Heart left ventricle (tissue), 16 donors: ENCODE measurements at places on chromosomes 3 and 15.

GRCh38 chr3:125431912-125432790 is 57.0 kb upstream of the ZNF148 start:
- DNase-seq = no peak
- no peaks in the 10 kb centered on the region for H3K36me3 ChIP-seq
- H3K4me3 ChIP-seq = no peak overlapping the region
- H3K27ac ChIP-seq = no peak overlapping the region
- H3K27me3 ChIP-seq = no peaks in the 10 kb centered on the region

DNA sequence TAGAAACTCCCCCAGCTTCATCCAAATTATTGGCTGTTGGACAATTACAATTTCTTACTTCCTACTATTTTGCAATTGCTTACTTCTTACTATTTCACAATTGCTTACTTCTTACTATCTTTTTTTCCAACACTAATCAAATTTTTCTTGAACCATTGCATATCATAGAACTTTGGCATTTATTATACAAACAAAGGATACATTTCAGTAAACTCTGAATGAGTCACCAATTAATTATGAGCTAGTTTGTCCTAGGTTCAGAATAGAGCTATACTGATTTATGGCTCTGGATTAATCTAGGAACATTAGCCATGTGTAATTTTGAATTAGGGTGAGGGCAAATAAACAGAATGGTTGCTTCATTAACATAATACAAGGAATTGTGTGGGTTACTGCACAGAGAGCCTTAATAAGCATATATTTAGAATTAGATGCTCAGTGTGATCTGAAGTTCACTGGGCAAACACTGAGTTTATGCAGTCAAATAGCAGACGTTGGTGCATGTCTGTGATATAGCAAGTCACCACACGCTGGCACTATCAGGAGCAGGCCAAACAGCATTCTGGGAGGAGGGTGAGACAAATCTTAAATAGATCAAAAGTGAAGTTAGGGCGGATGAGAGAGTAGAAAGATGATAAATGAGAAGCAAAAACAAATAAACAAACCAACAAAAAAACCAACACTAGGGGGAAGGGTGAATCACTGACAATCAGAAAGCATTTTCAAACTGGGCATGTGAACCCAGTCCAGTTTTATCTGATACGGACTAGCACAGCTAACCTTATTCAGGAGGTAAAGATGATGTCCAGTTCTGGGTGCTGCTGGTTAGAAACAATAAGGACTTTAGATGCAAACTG is 21.5 kb downstream of the GABRR3 start:
- no peak for DNase-seq
- no peak overlapping the region for H3K4me3 ChIP-seq
- no peaks in the 10 kb centered on the region for H3K27me3 ChIP-seq
- H3K36me3 ChIP-seq = no peaks in the 10 kb centered on the region

- H3K4me1 ChIP-seq = peaks cover 1% of the 10 kb centered on the region
- no peaks in the 10 kb centered on the region for H3K36me3 ChIP-seq
- H3K4me3 ChIP-seq = no peak overlapping the region
- H3K27me3 ChIP-seq = no peaks in the 10 kb centered on the region
- H3K27ac ChIP-seq = no peak overlapping the region
Observed at GRCh38 chr3:141356046-141356445, 12.3 kb upstream of the ZBTB38 start.

- H3K4me3 ChIP-seq = no peak overlapping the region
- H3K27ac ChIP-seq = no peak overlapping the region
- no peaks in the 10 kb centered on the region for H3K36me3 ChIP-seq
- no peaks in the 10 kb centered on the region for H3K4me1 ChIP-seq
- DNase-seq = no peak
Observed at GRCh38 chr15:49273734-49274318, 103.8 kb downstream of the GALK2 start.

DNA sequence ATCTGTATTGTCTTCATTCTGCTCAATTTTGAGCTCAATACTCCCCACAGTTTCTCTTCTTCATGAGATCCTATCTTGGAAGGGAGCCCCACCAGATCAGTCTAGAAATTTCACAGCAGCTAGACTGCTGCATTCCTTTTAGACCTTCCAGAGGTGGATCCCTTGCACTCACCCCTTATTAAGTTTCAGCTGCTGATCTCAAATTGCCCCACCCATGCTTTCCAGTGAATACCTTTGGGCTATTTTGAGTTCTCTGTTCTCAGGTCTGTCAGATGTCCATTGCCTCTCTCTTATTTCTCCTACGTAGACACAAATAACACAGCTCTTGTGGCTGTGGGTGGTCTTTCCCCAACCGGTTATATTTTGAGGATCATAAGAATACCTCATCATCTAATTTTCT is 60.8 kb downstream of the GPR156 start:
- H3K27me3 ChIP-seq = no peaks in the 10 kb centered on the region
- no peaks in the 10 kb centered on the region for H3K36me3 ChIP-seq
- DNase-seq = no peak
- no peak overlapping the region for H3K27ac ChIP-seq

DNA sequence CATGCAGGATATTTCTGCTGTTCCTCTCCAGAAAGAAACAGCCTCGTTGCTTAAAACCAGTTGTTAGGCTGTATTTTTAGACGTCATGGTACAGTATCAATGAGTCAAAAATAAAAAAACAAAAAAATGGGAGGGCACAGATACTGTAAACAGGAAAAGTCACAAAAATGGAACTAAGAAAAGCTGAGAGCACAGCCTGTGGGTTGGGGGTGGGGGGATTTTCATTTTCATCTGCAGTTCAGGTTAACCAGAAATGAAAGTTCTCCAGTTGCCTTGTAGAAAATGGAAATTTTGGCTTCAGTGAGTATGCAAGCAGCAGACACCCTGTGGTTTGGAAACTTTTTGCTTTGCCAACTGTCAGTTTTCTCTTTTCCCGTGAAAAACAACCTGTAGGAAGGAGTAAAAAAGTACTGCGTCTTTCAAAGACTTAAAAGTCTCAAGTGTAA is 59.0 kb downstream of the FRMD4B start:
- no peaks in the 10 kb centered on the region for H3K36me3 ChIP-seq
- no peak overlapping the region for H3K4me3 ChIP-seq
- H3K27ac ChIP-seq = peak overlapping the region; percentile 35
- H3K4me1 ChIP-seq = peaks cover 74% of the 10 kb centered on the region
- H3K27me3 ChIP-seq = no peaks in the 10 kb centered on the region

DNA sequence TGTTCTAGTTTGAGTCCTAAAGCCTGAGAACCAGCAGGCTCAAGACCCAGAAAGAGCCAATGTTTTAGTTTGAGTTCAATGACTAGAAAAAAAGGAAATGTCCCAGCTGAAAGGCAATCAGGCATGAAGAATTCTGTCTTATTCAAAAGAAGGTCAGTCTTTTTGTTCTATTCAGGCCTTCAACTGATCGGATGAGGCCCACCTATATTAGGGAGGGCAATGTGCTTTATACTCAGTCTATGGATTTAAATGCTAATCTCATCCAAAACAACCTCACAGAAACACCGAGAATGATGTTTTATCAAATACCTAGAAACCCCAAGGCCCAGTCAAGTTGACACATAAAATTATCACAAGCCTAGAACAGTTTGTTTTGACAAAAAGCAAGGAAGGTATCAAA is 4.0 kb downstream of the MNS1 start:
- H3K4me1 ChIP-seq = peaks cover 6% of the 10 kb centered on the region
- H3K4me3 ChIP-seq = no peak overlapping the region
- no peaks in the 10 kb centered on the region for H3K27me3 ChIP-seq
- no peak overlapping the region for H3K27ac ChIP-seq
- no peaks in the 10 kb centered on the region for H3K36me3 ChIP-seq

GRCh38 chr3:38985581-38985980 is 66.2 kb downstream of the SCN11A start:
- no peaks in the 10 kb centered on the region for H3K36me3 ChIP-seq
- no peak overlapping the region for H3K27ac ChIP-seq
- no peaks in the 10 kb centered on the region for H3K27me3 ChIP-seq
- DNase-seq = no peak
- no peak overlapping the region for H3K4me3 ChIP-seq

- H3K27ac ChIP-seq = peak overlapping the region; percentile 90
- no peaks in the 10 kb centered on the region for H3K36me3 ChIP-seq
- peak; percentile 44 for DNase-seq
- peak overlapping the region; percentile 70 for H3K4me3 ChIP-seq
- peaks cover 25% of the 10 kb centered on the region for H3K4me1 ChIP-seq
Observed at GRCh38 chr15:96340598-96341512, 10.4 kb downstream of the NR2F2 start.

GRCh38 chr3:171165499-171165921 is 139.0 kb upstream of the SLC2A2 start:
- no peaks in the 10 kb centered on the region for H3K27me3 ChIP-seq
- no peak overlapping the region for H3K27ac ChIP-seq
- no peaks in the 10 kb centered on the region for H3K4me1 ChIP-seq
- H3K36me3 ChIP-seq = peaks cover 7% of the 10 kb centered on the region
- no peak for DNase-seq

DNA sequence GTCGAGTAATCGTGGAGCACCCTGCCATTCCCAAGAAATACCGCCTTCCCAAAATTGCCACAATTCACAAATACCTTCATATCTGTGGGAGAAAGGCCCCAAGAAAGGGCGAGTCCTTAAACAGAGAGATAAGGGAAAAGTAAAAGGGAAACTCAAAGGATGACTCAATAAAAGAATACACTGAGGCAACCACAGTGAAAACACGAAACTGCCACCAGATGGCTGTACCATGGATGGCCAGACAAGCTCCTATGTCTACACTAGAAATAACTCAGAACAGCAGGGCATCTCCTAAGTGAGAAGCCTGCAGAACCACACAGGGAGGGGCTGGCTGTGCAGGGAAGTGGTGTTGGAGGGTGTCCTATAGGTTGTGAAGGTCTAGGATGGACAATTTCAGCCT is 25.0 kb downstream of the SRGAP3 start:
- H3K27ac ChIP-seq = no peak overlapping the region
- DNase-seq = no peak
- peaks cover 6% of the 10 kb centered on the region for H3K4me1 ChIP-seq
- no peaks in the 10 kb centered on the region for H3K36me3 ChIP-seq
- no peak overlapping the region for H3K4me3 ChIP-seq

GRCh38 chr3:183038757-183039156 is 58.4 kb upstream of the DCUN1D1 start:
- no peaks in the 10 kb centered on the region for H3K36me3 ChIP-seq
- H3K4me3 ChIP-seq = no peak overlapping the region
- no peak for DNase-seq
- no peaks in the 10 kb centered on the region for H3K4me1 ChIP-seq
- no peak overlapping the region for H3K27ac ChIP-seq

DNA sequence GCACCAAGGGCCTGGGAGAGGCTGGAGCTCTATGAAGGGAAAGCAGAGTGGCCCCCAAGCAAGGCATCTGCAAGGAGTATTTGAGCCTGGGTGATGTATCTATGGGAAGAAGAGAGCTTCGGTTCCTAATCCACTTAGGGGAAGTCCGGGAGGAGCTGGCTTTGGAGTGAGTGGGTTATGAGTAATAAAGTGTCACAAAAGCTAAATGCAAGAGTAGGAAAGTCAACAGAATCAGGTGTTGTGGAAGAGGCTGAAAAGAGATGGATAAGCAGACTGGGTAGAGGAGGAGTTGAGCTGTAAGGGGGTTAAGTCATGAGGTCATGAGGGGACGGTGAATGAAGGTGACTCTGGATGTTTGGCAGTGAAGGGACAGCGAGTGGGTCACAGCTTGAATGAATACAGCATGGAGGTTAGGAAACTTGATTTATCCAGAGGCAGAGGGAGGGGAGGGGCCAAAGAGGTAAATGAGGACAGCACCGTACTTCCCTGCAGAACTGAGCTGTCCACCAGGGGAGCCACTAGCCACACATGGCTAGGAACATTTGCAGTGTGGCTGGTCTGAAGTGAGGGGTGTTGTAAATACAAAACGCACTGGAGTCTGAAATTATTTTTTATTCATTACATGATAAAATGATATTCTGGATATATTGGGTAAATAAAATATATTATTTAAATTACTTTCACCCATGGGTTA is 83.3 kb downstream of the ADCY5 start:
- no peak overlapping the region for H3K4me3 ChIP-seq
- no peak for DNase-seq
- no peaks in the 10 kb centered on the region for H3K27me3 ChIP-seq
- peaks cover 45% of the 10 kb centered on the region for H3K4me1 ChIP-seq
- no peak overlapping the region for H3K27ac ChIP-seq
